ENCODE measurements at places on chromosomes 4 and X.

DNA sequence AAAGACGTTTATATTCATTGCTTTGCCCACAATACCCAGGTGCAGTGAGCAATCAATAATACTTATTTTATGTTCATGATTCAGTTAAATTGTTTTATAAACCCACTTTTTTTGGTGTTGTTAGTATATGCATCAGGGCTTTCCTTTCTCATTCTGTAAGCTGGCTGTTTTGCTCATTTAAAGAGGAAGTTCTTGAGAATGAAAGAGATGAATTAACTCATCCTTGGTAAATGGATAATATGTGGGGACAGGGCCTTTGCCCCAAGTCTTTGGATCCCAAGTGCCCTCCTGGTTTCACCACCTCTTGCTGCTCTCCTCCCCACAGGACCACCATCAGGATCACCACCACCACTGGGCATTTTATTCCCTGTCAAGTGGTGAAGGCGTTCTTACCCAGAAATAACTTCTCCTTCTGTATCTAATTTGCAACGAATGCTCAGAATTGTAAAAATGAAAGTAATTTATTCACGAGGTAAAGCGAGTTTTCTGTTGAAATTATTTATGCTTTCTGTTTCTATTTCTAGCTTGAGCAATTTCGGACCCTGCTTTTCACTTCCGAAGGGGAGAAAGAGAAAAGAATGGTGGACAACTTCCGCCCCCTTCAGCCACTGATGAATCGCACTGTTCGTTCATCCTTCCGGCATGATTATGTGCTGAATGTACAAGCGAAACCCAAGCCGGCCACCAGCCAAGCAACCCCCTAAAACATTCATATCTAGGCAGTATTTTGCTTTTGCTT, 8.2 kb upstream of the ZRSR2 start:
- no peak for DNase-seq

- no peak for DNase-seq
These were observed 77.9 kb downstream of the FAT4 start for GRCh38 chr4:125392694-125393093.

DNA sequence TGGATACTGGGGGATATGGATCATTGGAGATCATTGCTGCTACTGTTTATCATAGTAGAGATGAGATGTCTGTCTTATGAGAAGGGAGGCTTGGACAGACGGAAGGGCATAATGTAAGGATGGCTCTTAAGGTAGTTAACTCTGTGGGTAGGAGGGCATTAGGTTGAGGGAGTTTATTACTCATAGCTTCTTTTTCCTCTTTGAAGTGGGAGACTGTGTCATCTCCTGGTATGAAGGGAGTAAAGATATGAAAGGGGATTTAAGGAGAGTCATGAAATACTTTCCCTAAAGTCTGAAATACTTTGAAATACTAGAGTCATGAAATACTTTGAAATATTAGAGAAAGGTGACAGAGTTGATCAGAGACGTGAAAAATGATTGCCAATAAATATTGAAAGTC, 255.5 kb upstream of the PITX2 start:
- no peak for DNase-seq

DNA sequence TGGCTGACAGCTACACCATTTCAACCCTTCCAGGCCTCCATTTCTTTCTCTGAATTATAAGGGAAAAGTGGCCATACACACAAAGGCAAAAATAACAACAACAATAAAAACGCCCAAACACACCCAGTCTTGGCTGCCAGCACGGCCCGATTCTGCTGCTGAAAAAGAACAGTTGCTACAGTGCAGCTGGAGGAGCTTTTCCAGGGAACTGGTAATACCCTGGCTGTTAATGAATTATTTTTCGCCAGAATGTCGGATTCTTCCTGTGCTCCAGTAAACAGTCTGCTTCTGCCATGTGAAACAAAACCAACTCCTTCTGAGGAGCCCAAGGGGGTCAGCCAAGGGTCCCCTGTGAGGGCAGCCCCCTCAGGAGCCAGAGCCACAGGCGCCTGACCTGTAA, 6.6 kb downstream of the RAI2 start:
- no peak for DNase-seq

GRCh38 chr4:117225471-117225870, 140.1 kb upstream of the TRAM1L1 start:
- DNase-seq, result no peak

- no peak for DNase-seq
These were observed 292.8 kb upstream of the BOD1L1 start for GRCh38 chr4:13920111-13920875.

- no peak for DNase-seq
These were observed 33.5 kb upstream of the CHRNA9 start for GRCh38 chr4:40301603-40302002.

DNA sequence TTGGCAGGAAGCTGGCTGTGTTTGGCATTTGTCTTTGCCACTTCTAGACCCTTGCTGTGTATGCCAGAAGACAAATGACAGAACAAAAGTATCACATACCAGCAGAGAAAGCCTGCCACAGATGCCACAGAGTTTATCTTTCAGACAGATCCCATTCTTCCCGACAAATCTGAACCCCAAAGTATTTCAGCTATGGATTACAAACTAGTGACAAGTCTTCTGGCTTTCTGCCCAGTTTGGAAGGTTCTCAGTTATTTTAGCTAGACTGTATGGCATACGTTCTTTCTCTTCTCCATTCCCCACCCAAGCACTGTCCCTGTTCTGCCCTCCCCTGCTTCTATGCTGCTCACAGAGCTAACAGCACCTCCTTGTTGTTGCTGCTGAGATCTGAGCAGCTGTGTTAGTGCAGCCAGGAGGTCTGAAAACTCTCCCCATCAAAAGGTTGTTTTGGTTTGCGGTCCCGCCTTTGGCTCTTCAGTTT, 236.7 kb downstream of the FRAS1 start:
- DNase-seq, result no peak

DNA sequence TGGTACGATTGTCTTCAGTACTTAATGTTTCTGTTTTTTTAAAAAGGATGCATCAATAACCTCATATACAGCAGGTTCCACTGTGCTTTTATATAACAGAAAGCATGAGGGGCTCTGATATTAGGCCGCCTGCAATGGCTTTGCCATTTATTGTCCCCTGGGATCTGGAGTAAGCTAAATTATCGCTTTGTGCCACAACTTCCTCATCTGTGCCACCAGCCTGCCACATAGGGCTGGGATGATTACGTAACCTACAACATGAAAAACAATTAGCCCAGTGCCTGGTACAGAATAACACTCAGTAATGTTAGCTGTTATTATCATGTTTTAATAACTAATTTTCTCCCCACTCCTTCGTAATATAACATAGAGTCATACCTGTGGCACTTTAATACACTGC, 65.5 kb upstream of the TRIM2 start:
- peak; percentile 37 for DNase-seq

DNA sequence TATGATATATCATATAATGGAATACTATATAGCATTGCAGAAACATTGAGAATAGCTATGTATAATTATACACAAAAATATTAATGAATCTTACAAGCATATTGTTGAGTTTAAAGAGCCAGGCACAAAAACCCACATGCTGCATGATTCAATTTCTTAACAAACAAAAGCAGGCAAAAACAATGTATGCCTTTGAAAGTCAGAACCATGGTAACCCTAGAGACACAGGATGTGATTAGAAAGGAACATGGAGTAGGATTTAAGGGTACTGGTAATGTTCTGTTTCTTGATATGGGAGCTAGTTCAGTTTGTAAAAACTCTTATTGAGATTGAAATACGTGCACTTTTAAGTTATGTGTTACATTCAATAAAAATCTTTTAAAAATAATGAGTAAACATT, 21.5 kb downstream of the CXCL8 start:
- DNase-seq, result no peak

DNA sequence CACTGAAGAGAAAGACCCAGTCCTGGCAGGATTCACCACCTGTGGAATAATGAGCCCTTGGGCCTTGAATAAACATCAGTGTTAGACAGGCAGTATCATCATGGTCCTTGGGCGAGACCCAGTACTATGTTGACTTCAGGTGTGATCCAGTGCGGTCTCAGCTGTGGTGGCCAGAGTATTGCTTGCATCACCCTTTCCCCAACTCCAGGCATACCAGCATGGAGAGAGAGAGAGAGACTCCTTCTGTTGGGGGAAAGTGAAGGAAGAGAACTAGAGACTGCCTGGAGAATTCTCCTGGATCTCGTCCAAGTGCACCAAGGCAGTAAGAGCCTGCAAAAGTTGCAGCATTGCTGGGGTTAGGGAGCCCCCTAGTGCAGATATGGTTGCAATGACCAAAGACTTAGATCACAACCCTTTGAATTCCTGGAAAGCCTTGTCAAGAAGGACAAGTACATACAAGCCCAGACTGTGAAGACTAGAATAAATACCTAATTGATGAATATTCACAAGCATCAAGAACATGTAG, 61.1 kb upstream of the VAMP7 start:
- DNase-seq, result no peak

DNA sequence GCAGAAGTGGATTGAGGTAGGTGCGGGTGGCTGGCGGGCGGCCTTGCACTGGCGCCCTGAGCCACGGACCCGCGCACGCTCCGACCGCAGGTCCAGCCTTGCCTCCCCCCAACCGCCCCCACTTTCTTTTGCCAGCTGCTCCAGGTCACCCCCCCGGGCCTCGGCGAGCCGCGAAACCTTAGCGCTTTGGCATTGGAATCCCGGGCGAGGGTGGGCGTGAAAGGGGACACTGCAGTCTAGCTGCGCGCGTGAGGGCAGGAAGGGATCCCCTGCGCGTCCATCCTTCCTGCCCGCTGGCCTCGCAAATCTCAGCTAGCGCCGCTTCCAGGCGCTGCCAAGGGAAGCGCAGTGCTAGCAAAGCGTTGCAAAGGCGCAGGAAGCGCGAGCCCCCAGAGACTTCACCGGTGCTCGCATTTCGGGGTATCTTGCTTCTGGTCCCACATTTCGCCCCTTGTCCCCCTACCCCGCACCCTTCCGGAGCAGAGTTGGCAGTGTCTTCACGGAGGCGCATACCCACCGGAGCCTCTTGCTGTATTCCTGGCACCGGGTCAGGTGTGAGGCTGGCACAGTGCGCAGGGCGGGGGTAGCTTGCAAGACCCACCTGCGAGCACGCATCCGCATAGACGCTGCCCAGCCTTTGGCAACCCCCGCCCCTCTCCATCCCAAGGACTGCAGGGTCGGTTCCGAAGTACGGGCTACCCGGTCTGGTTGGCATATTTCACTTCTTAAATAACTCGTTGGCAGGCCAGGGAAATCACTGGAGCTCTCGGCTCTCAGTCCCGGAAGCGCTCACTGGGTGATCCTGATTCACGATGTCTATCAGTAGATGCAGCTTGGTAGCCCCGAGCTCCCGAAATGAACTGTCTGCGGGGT, 104.4 kb downstream of the UCHL1 start:
- DNase-seq, result no peak

DNA sequence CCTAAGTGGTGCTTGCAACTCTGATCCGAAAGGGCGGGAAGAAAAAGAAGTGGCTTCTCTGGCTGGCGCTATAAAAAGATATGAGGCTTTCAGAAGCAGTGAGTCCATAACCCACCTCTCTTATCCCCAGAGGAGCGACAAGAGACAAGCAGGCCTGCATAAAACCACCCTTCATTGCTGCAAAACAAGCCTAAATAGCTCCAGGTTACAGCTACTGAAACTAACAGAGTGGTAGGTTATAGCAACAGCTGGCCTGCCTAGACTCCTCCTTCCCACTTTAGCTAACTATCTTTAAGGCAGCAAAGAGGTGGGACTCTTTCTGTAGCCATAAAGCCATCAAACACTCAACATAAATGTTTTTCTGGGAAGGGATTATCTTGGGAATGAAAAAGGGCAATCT, 245.0 kb upstream of the GPR101 start:
- no peak for DNase-seq

GRCh38 chr4:31190671-31191070, 470.5 kb downstream of the PCDH7 start:
- DNase-seq, result no peak

GRCh38 chr4:95963456-95963855, 123.6 kb downstream of the PDHA2 start:
- DNase-seq, result no peak

GRCh38 chr4:172547724-172548123, 620.9 kb upstream of the GALNT7 start:
- no peak for DNase-seq

DNA sequence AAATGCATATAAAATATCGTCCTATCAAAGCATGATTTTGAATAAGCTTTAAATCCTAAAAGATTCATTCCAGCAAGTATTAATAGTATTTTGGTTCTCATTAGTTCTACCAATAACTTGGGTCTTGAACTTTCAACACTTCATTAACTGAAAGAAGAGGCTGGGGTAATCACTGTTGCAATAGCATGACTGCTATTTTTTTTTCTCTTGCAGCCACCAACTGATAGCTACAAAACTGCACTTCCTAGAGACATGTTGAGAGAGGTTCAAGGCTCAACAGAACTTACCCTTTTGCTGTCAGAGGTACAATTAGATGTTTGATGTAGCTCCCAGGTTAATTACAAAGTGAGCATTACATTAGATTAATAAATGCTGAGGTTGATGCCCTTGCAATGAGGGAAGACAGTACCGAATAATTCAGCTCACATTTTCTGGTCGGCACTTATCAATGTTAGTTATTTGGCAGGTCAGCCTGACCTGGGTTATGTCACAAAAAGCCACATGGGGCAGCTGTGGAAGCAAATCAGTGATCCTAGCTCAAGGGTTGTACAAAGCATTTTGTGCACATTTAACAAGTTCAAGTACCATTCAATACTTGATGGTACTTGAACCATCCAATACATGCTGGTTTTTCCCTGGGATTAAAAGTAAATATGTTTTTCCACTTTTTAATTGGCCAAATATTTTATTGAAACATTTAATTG, 29.9 kb upstream of the TET2 start:
- DNase-seq, result no peak

DNA sequence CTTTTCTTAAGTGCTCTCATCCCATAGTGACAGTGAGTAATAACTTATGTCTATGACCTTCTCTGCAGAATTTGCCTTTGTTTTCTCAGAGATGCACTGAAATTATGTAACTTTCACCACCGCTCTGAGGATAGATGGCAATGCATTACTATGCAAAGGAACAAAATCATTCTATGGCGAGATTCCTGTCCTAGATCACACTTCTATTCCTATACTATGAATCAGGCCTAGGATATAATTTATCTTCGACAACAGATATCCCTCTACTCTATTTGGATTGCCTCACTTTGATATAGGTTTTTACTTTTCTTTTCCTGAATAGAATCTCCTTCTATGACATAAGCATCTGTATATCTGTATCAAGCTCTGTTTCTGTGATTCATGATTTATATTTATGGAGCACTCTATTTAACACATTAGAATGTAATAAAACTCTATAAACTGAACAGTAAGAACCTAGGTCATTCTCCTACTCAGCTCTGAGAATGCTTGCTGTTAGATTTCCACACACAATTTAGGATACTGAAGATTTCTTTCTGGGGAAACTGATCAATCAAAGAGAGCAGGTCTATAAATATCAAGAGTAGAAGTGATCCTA, 1082.3 kb upstream of the ADGRL3 start:
- no peak for DNase-seq

DNA sequence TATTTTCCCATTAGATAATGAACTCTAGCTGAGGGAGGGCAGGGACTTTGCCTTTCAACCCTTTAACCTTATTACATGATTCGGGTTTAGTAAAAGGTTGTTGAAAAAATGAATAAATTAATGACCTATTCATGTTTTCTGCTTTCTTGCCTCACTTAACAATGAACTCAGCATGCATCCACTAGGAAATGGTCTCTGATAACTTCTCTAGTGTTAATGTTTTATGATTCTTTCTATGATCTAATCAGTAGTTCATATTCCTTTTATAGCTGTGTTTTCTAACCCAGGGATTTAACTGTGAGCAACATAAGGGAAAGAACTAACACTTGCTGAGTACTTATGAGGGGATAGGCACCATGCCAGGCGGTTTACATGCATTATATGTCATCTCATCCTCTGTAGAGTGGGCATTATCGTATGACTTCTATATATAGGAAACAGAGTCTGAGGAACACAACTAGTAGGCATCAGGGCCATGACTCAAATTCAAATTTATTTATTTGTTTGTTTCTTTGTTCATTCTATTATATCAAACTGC, 236.7 kb upstream of the MAB21L2 start:
- no peak for DNase-seq

All from SIG-M5 (cell line).